Kidney glomerular epithelial cell (primary cell): ENCODE measurements at places on chromosomes 3 and 15.

DNA sequence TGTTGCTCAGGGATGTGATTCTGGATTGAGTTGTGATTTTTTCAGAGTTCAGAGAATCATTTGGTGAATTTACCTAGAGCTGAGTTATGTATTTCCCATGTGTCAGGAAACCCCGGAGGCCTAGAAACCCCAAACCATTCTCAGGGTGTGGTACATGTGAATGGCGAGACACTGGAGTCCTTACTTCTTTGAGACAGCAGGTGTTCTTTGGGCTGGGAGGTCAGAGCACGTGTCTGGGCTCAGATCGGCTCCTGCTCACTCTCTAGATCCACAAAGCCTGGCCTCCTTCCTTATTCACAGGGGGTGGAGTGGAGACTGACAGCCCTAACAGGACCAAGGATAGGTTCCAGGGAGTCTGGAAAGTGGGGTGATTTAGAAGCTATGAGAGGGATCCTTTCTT is 145.8 kb downstream of the CHDH start:
- no peak for DNase-seq

GRCh38 chr3:153379516-153379915 is 217.5 kb downstream of the RAP2B start:
- DNase-seq, result no peak

GRCh38 chr15:32994810-32995424 is 199.6 kb downstream of the FMN1 start:
- peak; percentile 44 for DNase-seq

GRCh38 chr15:82530606-82531379 is 9.5 kb downstream of the RPS17 start:
- no peak for DNase-seq

- peak; percentile 54 for DNase-seq
These were observed 224.0 kb downstream of the SLCO3A1 start for GRCh38 chr15:92077353-92078085.

DNA sequence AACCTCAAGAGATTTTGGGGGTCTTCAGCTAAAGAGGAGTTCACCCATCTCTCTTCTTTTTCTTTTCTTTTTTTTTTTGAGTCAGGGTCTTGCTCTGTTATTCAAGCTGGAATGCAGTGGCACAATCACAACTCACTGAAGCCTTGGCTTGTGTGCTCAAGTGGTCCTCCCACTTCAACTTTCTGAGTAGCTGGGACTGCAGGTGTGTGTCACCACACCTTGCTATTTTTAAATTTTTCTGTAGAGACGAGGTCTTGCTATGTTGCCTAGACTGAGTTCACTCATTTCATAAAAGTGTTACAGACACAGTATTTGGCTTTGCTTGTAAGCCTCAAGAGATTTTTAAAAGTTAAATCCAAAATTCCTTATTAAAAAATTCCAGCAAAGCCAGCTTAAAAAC is 71.7 kb downstream of the OXSM start:
- no peak for DNase-seq

- DNase-seq, result no peak
These were observed 79.5 kb downstream of the IQSEC1 start for GRCh38 chr3:12993517-12994356.

DNA sequence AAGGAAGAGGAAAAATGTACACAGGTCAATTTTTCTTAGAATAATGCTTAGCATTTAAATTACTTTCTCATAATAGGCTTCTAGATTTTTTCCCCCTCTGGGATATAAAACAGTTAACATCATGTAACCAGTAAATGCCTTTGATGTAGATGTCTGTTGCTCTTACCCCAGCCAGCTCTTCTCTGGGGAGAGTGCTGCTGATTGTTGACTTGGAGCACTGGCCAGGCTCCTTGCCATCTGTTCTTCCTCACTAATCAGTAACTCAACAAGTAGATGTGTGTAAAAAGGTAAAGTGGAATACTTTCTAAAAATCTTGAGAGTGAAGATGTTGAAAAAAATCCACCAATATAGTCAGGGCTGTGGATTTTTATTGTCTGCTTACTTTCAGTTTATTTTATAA is 42.2 kb downstream of the RIOX2 start:
- no peak for DNase-seq

DNA sequence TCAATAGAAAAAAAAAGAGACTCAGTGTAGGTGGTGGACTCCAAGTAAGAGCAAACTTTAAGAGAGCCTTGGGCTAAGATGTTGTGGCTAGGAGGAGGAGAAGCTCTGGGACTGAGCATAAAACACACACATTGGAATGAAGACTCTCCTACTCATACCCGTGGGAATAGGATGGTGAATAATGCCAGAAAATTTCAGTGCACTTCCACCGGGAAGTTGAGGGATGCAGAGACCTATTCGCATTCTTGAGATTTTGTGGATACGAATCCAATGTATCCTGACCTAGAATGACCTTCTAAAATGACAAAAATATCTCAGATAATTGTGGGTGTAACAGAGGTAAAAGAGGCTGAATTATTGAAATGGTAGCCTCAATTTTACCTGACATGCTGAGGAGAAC is 388.7 kb upstream of the SGO1 start:
- no peak for DNase-seq

DNA sequence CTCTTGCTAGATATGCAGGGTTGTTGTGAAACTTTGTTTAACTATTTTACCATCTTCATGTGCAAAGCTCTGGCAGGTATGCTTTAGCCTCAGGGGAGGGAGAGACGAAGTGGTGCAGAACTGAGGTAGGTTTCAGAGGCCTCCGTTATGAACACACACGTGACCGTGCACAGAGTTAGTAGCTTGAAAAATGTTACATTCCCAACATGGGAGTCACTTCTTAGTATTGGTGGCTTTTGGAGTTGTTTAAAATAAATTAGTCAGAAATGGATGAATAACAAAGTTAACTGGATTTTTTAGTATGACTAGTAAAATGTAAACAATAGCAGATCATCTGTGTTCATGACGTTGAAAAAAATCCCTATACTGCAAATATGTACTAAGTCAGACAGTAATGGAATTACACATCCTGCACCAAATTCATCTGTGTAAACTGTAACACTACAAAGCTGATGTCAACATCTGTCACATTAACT is 279.6 kb downstream of the KLF13 start:
- DNase-seq, result no peak

DNA sequence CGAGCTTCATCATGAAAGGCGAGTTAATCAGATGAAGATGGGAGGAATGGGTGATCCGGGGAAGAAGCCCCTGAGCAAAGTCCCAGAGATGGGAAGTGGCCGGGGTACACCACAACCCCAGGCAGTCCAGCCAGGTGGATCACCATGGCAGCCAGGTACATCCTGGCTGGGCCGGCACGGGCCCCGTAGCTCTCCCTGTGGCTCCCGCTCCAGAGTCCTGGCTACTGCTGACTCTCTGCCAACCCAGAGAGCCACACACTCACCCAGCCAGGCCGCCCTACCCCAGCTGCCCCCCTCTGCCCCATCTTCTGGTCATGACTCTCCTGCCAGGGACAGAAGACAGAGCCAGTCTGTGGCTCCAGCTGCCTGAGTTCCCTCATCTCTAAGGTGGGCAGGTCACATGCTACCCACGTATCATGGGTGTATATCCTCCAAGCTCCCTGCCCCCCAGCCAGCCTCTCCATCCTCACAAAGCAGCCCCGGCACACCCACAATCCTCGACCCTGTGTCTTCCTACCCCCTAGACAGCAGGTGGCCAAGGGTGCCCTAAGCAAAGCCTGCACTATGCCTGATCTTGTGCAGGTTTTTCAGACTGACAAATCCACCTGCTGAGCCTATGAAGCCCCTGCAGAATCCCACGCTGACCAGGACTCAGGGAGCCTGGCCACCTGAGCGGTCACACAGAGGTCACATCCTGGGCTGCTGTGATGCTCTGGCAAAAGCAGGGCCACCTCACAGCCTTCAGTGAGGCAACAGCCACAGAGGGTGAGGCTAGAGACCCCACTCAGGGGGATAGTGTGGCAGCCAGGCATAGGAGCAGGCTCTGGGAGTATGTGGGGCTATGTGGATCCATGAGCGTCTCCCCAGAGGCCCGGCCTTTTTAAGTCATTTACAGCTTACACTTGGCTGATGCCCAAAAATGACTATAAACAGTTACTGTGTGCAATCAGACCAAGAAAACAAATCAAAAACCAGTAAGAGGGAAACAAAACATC is 13.2 kb downstream of the XXYLT1 start:
- DNase-seq, result no peak

DNA sequence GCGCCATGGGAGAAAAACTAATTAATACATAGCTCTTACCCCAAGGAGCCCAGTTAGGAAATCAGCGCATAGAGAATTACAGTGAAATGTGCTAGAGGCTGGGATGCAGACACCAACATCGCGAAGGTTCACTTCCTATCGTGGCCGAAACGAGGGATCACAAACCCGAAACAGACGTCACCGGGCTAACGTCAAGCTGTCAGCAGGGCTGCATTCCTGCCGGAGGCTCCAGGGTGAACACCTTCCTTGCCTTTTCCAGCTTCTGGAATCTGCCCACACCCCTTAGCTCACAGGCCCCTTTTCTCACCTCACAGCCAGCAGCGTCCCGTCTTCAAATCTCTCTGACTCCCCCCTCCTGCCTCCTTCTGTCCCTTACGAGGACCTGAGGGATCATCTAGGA is 13.0 kb downstream of the GP5 start:
- DNase-seq, result no peak

DNA sequence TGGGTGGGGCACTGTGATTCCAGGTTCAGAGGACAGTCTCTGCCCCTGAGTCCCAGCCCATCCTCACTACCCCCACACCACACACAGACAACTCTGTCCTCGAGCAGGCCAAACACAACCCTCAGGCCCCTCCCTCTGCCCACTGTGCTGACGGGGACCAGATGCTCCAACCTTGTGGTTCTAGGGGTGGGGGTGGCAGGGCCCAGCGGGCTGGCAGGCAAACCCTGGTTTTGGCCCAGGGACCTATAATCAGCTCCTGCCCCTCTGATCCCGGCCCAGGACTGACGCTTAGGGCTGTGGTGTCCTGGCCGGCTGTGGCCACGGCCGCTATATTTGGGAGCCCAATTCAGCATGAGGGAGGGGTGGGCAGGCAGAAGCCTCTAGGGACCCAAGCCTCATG is 5.0 kb upstream of the MYL3 start:
- no peak for DNase-seq

DNA sequence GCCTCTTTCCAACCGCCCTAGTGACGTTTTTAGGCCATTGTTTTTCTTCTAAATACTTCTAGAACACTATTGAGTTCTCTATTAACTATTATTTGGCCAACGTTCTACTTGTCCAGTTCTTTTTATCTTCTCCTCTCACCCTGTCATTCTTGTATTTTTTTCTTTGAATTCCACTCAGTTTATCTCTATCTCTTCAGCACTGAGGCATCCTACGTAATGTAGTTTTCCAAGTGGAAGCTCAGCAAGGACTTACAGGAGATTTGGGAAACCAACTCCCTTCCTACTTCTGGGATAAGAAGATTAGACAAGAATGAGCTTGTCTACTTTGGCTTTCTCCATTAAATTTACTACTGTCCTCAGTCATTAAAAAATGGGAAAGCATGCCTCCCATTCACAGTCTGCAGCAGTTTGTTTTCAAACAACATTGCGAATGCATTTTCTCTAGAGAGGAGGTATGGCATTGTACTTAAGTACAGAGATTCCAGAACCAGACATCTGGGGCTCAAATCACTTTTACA is 21.3 kb upstream of the NR2F2 start:
- no peak for DNase-seq

DNA sequence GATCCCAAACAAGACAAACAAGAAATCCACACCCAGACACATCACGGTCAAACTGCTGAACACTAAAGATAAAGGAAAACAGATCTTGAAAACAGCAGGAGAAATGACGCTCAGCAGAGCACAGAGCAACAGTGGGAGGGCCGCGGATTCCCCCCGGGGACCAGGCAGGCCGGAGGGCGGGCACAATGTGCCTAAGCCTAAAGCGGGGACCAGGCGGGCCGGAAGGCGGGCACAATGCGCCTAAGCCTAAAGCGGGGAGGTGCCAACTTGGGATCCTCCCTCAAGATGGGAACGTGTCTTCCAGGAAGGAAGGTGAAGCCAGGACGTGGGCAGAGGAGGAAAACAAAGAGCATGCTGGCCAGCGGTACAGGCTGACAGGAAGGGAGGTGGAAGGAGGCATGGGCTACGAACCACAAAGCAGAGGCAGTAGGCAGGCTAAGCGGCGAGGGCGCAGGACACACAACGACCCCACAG is 31.1 kb downstream of the CYFIP1 start:
- DNase-seq, result peak; percentile 61

- peak; percentile 64 for DNase-seq
These were observed 4.4 kb upstream of the RASA2 start for GRCh38 chr3:141482245-141482922.

- DNase-seq, result peak; percentile 10
These were observed 642 bp downstream of the SCAP start for GRCh38 chr3:47475029-47475569.

- no peak for DNase-seq
These were observed 6.6 kb downstream of the PRKCD start for GRCh38 chr3:53167418-53168174.

GRCh38 chr15:81279621-81280485 is 44.1 kb downstream of the STARD5 start:
- peak; percentile 77 for DNase-seq

GRCh38 chr15:88177451-88177850 is 79.1 kb downstream of the NTRK3 start:
- no peak for DNase-seq

GRCh38 chr15:47312161-47312560 is 405.1 kb upstream of the SEMA6D start:
- no peak for DNase-seq

GRCh38 chr3:140910860-140911259 is 30.8 kb upstream of the SLC25A36 start:
- DNase-seq, result no peak

DNA sequence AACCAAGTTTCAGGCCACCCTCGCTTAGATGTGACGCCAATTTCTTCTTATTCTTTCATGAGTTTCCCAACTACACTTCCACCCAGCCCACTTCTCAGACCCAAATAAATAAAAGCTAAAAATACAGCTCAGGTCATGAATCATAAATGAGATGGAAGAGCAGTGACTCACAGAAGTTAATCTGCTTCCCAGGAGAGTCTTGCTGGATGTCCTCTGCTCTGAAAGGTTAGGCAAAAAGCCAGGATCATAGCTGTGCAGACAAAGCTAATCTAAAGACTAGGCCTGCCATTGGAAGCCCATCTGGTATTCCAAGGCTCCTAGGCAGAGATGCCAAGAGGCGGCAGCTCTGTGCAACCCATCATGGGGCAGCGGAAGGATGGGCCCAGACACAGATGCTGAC is 24.1 kb downstream of the SHC4 start:
- DNase-seq, result peak; percentile 67

GRCh38 chr3:111601810-111602209 is 6.7 kb upstream of the ZBED2 start:
- no peak for DNase-seq

DNA sequence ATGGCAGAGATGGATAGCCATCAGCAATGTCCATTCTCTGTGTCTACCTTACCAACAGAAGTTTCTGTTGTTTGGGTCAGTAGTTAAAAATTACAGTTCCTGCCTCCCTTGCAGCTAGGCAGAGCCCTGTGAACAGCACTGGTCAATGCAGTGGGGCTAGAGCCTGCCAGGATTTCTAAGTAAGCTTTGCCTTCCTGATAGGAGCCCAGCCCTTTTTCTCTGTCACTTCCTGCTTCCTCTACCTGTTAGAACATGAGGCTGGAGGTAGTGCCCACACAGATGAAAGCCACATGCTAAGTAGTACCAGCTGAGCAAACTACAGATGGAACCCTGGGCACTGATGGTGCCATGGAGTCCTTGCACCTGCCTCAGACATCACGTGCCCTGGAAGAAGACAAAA is 45.0 kb downstream of the MGLL start:
- no peak for DNase-seq
